ENCODE measurements at places on chromosomes 11 and 22.
A peak's percentile ranks its signal among the peaks of the same experiment; 100 is the strongest.

GRCh38 chr11:71294846-71295600 lies 42.6 kb upstream of the SHANK2 start:
- no peak for DNase-seq

- peak; percentile 80 for DNase-seq
These were observed 10.6 kb downstream of the RPL3 start for GRCh38 chr22:39308614-39309363.

- no peak for DNase-seq
These were observed 1505.6 kb downstream of the BRD1 start for GRCh38 chr22:48321986-48322545.

DNA sequence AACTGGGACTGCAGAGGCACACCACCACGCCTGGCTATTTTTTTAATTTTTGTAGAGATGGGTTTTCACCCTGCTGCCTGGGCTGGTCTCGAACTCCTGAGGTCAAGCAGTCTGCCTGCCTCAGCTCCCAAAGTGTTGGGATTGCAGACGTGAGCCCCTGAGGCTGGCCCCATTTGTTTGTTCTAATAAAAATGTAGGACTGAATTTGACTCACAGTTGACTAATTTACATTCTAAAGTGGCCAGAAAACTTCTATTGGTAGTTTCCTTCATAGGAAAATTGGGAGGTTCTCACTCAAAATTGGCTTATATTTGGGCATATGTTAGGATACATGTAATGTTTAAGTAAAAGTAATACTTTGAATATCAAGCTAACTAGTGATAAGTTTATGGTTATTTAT lies 35.0 kb downstream of the PPFIA1 start:
- DNase-seq = no peak

DNA sequence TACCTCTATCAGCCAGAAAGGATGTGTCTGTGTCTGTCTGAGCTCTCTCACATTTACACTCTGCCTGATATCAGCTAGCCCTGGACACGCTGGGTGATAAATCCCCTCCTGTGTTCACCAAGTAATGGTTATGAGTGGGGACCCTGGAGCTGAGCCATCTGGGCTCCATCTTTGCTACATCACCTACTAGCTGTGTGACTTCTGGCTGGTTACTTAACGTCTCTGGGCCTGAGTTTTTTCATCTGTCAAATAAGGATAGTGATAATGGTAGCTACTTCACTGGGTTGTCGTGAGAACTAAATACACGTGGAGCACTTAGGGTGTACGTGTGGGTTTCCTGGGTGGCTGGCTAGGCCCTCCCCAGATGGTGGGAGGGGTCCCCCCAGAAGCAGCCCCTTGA lies 22.9 kb downstream of the UQCR10 start:
- DNase-seq = no peak

- DNase-seq = no peak
These were observed 72.0 kb upstream of the LMO1 start for GRCh38 chr11:8335683-8336082.

DNA sequence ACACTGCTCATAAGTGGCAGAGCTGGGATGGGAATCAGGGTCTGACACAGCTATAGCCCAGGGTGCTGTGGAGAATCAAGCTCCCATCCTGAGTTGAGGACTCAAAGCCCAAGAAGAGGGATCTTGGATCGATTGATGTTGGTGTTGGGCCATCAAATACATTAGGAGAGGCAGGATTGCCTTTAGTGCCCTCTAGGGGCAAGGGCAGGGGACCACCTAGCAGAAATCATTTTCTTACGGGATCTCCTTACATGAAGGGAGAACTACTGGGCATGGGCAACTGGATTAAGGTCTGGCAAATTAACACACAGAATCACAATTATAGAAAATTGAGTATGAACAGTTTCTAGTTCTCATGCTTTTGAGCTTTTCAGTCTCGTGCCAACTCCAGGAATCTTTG lies 24.9 kb upstream of the EMSY start:
- peak; percentile 8 for DNase-seq

DNA sequence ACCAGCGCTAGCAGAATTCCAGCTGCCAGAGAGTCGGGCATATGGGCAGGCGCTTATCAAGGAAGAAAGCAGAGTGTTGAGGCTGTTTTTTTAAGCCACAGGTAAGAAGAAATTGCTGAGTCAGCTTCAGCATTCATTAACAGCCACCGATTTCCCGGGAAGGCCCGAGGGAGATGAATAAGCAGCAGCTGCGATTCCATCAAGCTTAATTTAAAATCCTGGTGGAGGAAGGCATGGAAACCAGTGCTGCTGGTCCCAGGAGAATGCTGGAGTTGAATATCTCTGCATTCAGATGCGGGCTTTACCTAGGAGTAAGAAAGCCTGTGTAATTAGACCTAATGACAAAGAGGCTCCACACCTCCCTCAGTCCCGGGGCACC lies 168.8 kb downstream of the BRD1 start:
- DNase-seq = no peak

DNA sequence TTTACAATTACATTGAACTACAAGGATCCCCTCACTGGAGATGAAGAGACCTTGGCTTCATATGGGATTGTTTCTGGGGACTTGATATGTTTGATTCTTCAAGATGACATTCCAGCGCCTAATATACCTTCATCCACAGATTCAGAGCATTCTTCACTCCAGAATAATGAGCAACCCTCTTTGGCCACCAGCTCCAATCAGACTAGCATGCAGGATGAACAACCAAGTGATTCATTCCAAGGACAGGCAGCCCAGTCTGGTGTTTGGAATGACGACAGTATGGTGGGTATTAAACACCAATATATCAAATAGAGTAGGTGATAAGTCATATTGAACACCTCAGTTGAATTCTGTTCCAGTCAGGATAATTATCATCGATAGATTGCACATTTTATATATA lies 4.4 kb downstream of the FBXO7 start:
- no peak for DNase-seq

DNA sequence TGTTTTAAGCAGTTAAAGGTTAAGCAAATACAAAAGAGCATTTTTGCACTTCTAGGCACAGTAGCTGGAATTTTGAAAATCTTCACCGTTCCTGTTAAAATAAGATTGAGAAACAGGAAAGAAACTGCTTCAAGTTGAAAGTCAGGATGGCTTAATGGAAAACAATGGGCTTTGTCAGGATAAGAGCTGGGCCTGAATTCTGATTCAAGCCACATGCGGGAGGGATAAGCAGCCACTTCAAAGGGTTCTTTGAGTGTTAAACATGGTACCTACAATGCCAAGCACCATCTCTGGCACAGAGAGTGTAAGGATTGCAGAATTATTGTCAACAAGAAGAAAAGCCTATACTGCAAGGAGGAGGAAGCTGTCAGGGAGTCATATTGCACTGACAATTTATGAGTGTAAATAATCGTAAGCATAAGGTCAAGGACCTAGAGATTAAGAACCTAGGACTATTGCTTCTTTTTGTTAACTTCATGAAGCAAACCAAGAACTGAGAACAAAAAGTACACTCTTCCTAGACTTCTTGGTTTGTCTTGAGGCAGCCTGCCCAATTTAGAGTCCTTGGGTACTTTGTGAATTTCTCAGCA lies 32.5 kb downstream of the MPPED2 start:
- DNase-seq = no peak

DNA sequence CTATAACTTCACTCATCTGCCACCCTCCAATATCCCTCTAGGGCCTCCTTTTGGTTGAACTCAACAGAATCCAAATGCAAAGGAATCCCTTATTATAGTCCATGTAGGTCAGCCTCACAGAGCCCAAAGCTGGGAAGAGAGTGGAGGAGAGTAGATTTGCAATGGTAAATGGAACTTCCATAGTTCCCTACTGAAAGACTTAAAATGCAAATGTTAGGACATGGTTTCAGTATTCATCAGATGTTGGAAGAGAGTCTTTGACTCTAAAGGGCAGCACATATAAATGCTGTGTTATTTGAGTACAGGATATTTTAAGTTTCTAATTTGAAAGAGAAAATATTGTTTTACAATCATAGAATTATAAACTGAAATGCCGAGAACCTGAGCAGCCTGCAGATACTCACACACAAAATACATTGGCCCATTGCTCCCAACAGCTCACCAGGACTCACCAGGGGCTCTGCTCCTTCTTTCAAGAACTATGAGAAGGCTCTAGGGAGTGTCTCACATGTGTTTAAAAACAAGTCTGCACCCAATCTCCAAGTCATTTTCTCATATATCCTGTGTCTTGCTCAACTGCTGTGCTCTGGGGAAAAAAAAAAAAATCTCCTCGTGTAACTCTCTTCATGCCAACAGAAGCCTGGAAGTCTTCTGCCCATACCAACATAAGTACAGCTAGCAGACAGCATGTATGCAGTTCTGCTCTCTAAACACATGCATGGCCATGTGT lies 39.6 kb downstream of the SYT9 start:
- no peak for DNase-seq

- DNase-seq = no peak
These were observed 124.3 kb upstream of the FGF3 start for GRCh38 chr11:69943506-69943905.

DNA sequence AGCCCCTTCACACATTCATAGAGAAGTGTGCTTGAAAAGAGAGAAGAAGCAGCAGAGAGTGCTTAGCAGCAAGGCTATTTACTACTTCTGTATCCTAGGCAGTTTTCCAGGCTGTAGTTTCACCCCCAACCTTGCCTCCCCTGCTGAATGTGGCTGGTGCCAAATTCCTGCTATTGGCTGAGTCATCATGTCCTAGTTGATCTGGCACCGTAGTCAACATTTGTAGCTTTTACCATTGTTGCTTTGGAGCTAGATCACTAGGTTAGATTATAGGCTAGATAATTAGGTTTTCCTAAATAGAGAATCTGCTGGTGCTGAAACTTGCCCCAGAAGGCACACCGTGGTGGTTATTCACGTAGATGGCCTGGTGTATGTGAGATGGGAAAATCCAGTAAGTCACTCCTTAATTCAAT lies 32.7 kb downstream of the ARHGAP42 start:
- no peak for DNase-seq

DNA sequence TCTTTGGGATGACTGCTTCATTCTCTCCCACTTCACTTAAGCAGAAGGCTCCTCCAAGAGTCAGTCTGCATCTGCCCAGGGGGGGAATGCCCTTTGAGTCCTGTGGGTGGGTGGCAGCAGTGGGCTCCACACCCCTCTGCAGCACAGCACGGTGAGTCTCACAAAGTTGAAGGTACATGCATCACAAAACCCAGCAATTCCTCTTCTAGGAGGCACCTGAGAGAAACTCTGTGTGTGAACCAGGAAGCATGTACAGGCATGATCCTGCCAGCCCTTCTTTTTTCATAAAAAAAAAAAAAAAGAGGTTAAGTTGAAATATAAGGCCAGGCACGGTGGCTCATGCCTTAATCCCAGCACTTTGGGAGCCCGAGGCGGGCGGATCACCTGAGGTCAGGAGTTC lies 87.2 kb downstream of the MYO18B start:
- no peak for DNase-seq

- no peak for DNase-seq
These were observed 16.1 kb upstream of the OR52H1 start for GRCh38 chr11:5564259-5565019.

DNA sequence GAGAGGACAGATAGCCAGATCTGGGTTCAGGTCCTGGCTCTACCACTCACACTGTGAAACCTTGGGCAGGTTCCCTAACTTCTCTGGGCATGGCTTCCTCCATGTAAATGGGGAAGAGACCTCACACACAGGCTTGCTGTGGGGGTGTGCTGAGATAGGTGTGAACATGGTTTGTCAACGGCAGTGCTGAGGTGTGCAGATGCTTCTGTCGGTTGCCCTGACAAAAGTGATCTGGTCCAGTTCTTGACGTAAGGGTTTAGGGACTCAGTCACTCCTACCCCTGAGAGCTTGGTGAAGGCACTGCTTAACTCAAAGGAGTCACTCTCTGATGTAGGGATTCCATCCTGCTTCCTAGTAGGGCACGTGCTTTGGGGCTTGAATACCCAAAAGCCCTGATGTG lies 2.0 kb downstream of the C1QTNF4 start:
- no peak for DNase-seq

DNA sequence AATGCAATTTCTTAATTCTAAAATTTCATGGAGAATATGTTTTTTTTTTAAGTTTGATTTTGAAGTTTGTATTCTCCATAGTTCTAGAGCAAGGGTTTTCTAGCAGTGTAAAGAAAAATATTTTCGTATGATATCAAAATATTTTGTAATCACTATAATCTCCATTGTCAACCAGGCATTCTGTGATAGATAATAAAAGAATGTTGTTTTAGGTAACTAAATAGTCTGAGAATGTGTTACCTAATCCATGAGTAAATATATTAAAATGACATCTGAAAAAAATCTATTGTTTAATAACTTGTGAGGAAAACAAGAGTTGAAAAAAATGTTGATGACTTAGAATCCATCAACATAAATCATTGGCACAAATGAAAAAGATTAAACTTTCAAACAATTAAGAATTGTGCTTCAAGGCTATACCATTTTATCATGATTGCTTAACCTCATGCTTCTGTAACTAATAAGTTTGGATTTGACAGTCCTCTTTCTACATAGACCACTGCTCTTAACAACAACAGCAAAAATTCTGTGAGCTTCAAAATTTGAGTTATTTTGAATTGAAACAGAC lies 2211.8 kb downstream of the LRRC4C start:
- no peak for DNase-seq

GRCh38 chr11:2991452-2992233 lies 486 bp downstream of the NAP1L4 start:
- peak; percentile 72 for DNase-seq

- DNase-seq = peak; percentile 67
These were observed 30.4 kb downstream of the COMMD9 start for GRCh38 chr11:36258730-36259360.

DNA sequence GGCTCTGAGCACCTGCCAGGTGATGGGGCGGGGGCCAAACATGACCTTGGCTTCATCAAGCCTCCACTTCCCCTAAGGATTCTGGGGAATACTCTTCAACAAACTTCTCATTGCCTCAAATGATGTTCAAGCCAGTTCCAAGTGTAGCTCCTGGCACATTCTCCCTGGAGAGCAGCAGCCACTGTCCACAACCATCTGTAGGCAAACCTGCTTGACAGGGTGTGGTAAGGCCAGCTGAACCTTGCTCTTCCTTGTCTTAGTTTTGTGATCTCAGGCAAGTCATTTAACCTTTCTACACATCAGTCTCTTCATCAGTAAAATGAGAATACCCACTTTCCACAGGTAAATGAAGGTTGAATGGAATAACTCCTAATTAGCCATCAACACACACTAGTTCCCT lies 323.3 kb downstream of the TENM4 start:
- DNase-seq = no peak

DNA sequence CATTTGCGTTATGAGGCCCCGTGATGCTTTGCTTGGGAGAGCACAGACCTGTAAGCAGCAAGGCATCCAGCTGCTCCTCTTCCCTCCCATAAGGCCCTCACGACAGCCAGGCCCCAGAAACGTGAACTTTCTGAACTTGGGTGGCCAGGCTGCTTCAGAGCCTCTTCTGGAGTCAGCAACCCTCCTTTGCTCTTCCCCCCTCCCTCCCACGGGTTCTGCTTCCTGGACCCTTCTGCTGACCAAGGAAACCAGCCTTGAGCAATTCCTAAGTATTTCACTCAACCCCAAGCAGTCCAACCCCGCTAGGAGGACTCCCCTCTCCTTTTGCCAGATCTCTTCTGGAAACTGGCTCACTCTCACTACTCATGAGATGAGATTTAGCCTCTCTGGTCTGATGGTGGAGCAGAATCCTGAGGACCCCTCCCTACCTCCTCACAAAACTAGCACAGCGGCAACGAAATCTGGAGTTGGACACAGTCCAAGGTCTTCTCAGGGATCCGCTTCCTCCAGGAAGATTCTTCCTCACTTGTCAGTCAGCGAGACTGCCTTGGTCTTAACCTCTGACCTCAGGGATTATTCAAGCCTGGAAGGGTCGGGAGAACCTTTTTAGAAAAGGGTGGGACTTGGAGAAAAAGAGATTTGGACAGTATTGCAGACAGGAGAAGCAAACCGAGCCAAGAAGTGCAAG lies 86.2 kb downstream of the UBASH3B start:
- peak; percentile 67 for DNase-seq

- DNase-seq = no peak
These were observed 4.0 kb downstream of the CCDC88B start for GRCh38 chr11:64343767-64344559.

Data from inflammatory macrophage treated with lipopolysaccharide for 1 hour (primary cell).